ENCODE measurements at places on chromosomes 5 and 9. TPM values are rescaled to one million over a fixed set of nuclear protein-coding genes. Genes with fewer than 3 reads are reported as not detected.

The SEMA5A gene
- total RNA-seq: 1.3 TPM

The ENHO gene
- 0.13 TPM for total RNA-seq

The NUTM2F gene
- not detected for total RNA-seq

The SLC28A3 gene
- total RNA-seq: 15.0 TPM

The BTNL8 gene
- not detected for total RNA-seq

The DDX4 gene
- total RNA-seq: under 0.01 TPM

The GOLPH3 gene
- 68.4 TPM for total RNA-seq

The LIX1 gene
- total RNA-seq: not detected

The TTC16 gene
- not detected for total RNA-seq

The SCGB3A2 gene
- total RNA-seq: not detected

- DNase-seq: peak; percentile 47
These were observed 321.9 kb downstream of the ZSWIM6 start for GRCh38 chr5:61653807-61654580.

DNA sequence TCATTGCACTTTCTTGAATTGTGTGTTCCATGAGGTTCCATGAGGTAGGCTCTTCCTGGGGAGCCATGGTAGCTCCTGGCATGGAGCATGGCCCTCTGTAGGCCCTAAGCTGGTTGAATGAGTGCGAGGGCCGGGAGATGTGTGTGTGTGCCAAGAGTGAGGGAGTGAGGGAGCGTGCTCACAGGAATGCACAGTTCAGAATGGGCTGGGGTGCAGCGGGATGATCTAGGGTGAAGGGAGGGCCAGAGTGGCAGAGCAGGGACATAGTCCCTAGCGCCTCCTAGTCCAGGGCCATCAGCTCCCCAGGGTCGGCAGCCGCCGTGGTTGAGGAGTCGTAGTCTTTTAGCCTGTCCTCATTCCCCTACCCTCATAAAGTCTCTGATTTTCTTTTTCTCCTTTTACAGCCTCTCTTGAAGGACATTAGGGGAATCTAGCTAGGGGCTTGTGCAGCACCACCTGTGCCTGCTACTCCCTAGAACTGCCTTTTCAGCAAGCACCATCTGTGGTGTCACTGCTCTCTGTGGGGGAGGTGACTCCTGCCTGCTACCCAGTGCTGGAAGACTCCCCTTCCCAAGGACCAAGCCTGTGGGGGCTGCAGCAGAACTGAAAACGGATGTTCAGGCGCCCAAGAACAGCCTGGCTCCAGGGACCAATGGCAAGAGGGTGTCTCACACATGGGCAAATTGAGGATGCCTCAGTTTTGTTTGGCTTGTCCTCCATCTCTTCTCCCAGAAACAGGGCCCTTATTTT is 65.3 kb upstream of the PPARGC1B start:
- no peak for DNase-seq

GRCh38 chr5:40401284-40402006 is 278.3 kb upstream of the PTGER4 start:
- DNase-seq: no peak

DNA sequence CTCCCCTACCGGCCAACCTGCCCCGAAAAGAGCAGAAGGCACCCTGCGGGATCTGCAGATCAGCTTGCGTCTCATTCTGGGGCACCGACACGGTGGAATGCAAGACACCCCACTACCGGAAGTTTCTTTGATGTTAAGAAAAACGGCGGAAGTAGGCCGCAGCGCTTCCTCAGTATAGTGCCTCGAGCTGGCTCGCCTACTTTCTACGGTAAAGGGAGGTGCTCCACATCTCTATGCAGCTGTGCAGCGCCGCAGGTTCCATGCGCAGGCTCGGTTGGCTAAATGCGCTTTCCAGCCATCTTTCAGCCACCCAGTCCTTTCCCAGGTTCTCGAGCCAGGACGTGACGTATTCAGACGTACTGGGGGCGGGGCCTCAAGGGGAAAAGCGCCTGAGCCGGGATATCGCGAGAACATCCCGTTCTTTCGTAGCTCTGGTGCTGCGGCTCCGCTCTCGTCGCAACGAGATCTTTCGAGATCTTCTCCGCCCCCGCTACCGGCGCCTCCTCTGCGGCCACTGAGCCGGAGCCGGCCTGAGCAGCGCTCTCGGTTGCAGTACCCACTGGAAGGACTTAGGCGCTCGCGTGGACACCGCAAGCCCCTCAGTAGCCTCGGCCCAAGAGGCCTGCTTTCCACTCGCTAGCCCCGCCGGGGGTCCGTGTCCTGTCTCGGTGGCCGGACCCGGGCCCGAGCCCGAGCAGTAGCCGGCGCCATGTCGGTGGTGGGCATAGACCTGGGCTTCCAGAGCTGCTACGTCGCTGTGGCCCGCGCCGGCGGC is at the start of gene HSPA4:
HSPA4 (plus strand) TSS at position 472 of the 775 bp plus-strand sequence; CDS start at position 710, 238 bp downstream.
- peak; percentile 95 for DNase-seq

GRCh38 chr5:36459176-36460135 is 146.9 kb upstream of the SLC1A3 start:
- DNase-seq: peak; percentile 82

- DNase-seq: no peak
These were observed 70.7 kb upstream of the BDP1 start for GRCh38 chr5:71384706-71385105.

DNA sequence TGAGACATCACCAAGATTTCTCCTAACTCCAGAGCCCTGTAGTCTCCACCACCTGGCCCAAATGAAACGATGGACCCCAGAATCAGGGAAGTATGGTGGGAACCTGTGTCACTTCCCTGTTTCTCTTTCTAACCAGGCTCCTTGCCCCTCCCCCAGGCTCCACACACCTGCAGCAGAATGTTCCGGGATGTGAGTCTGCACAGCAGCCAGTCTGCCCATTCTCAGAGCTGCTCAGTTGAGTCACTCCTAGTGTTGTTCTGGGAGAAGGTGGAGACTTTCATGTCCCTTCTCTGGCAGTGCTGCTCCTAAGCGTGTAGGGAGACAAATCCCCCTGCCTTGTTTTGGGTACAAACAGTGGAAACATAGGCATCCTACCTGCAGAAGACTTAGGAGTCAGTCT is 76.0 kb upstream of the XPA start:
- DNase-seq: peak; percentile 78

GRCh38 chr5:108196276-108196675 is 185.6 kb downstream of the FBXL17 start:
- DNase-seq: peak; percentile 16

DNA sequence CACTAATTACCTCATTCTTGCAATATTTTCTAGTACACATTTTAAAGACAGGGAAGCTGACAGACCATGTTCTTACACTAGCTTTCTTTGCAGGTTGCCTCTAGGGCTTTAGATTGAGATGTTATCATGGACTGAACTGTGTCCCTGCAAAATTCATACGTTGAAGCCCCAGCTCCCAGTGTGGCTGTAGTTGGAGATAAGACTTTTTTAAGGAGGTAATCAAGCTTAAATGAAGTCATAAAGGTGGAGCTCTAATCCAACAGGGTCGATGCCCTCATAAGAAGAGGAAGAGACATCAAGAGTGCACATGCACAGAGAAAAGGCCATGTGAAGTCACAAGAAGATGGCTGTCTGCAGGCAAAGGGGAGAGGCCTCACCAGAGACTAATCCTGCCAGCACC is 471.2 kb upstream of the ACTBL2 start:
- no peak for DNase-seq

DNA sequence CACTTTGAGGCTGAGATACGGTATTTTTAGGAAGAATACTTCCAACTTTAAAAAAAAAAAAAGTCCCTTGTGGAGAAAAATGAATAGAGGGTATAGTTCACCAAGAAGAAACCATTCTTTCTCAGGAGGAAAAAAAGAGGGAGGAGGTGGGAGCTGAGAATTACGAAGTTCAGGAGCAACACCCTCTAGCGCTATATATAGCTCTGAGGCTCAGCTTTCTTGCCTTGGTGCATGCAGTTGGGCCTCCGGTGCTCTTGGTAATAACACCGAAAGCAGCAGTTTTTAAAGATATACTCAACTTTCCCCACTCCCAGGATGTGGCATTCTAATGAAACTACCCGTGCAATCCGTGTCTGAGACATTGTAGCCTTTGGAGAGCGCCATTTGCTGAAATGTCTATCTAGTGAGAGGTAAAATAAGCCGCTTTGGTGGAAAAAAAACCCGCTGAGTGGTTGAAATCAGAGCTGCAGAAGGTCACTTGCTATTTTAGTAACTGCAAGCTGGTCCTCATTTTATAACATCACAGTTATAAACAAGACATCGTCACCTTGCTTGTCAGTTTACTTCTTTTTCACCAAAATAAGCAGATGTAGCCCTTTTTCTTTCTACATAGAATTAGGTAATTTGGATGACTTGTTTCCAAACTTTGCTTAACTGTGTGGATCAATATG is 156.4 kb downstream of the RORB start:
- no peak for DNase-seq

DNA sequence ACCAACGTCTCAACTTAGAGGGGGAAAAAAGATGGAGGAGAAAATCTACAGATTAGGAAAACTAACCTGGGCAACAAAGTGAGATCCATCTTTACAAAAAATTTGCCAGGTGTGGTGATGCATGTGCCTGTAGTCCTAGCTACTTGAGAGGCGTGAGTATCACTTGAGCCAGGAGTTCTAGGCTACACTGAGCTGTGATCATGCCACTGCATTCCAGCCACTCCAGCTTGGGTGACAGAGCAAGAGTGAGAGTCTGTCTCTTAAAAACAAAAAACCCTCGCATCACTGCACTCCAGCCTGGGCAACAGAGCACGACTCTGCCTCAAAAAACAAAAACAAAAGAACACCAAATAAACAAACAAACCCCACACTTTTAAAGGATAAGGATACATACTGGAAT is 98.1 kb upstream of the NR5A1 start:
- no peak for DNase-seq

GRCh38 chr9:99449726-99450125 is 227.6 kb downstream of the SEC61B start:
- no peak for DNase-seq

GRCh38 chr9:91761362-91761761 is 188.7 kb downstream of the ROR2 start:
- DNase-seq: no peak

GRCh38 chr5:176608142-176608705 is 1.7 kb downstream of the GPRIN1 start:
- no peak for DNase-seq

- DNase-seq: no peak
These were observed 62.5 kb upstream of the DNAH5 start for GRCh38 chr5:14006823-14007520.

DNA sequence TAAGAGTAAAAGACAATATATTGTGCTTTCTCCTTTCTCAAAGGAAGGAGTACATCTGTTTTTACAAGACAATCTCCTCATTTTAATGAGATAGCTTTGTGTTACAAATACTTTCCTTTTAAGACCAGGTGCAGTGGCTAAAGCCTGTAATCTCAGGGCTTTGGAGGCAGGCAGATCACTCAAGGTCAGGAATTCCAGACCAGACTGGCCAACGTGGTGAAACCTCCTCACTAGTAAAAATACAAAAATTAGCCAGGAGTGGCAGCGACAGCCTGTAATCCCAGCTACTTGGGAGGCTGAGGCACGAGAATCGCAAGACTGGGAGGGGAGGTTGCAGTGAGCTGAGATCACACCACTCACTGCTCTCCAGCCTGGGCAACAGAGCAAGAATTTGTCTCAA is 11.8 kb downstream of the TMEM161B start:
- DNase-seq: no peak

DNA sequence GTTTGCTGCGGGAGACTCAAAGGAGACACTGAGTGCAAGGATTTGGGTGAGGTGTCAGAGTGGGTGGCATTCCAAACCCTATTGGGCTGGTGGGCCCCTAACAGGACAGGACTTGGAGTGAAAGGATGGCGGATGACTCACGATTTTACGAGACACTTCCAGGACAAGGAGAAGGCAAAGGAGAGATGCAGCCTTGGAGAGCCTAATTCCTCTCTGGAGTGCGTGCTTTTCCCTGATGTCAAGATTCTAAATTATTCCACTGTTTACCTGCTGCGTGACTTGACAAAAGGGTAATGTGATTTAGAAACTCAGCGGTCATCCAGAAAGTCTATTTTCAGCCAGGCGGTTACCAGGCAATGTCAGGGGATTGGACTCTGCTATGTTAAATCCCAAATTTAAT is 41.6 kb upstream of the CD180 start:
- no peak for DNase-seq

- DNase-seq: no peak
These were observed 208.0 kb downstream of the KCTD16 start for GRCh38 chr5:144378681-144379080.

DNA sequence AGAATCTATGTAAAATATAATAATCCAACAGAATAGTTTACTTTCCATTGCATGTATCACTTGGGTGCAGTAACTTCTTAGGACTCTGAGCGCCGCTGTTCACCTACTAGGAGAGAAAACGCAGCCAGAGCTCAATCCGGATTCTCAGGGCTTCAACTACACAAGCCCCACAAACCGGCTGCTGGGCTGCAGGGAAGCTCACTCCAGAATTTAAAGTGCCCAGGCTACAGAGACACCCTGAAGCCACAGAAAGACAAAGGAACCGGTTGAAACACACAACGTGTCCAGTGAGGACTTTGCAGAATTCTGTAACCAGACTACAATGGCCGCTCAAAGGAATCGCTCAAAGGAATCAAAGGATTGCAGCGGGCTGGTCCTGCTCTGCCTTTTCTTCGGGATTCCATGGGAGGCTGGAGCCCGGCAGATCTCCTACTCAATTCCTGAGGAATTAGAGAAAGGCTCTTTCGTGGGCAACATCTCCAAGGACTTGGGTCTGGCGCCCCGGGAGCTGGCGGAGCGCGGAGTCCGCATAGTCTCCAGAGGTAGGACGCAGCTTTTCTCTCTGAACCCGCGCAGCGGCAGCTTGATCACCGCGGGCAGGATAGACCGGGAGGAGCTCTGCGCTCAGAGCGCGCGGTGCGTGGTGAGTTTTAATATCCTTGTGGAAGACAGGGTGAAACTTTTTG is at the start of gene PCDHGA10:
PCDHGA10 (plus strand) TSS at position 134 of the 686 bp plus-strand sequence; CDS start at position 323, 189 bp downstream.
- peak; percentile 63 for DNase-seq

- no peak for DNase-seq
These were observed 4.2 kb upstream of the UNC5A start for GRCh38 chr5:176806137-176806536.

DNA sequence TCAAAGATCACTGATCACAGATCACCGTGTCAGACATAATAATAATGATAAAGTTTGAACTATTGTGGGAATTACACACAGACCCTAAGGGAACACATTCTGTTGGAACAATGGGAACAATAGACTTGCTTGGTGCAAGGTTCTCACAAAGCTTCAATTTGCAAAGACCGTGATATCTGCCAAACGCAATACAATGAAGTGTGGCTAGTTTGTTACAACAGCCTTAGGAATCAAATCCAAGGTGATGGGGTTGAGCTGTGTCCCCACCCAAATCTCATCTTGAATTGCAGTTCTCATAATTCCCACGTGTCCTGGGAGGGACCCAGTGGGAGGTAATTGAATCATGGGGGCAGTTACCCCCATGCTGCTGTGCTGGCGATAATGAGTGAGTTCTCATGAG is 20.8 kb downstream of the KYAT1 start:
- no peak for DNase-seq

DNA sequence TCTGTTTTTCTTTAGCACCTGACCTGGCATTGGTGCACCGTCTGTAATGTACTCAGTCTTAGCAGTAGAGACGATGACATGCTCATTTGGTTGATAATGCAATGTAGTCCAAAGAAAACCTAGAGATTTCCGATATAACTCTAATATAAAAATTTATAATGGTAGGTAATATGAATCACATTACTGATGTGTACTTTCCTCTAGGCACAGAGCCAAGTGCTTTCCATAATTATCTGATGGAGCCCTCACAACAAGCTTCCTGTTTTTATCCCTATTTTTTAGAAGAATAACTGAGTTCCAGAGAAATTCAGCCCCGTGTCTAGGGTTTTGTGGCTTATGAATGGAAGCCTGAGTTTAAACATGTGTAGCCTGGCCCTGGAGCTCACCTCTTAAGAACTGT is 53.7 kb downstream of the KDM4C start:
- DNase-seq: no peak

- peak; percentile 97 for DNase-seq
These were observed 1471.7 kb upstream of the C9orf72 start for GRCh38 chr9:29044959-29045358.

All from bronchial epithelial cell (primary cell).